Smooth muscle cell of the umbilical artery (primary cell): ENCODE measurements at places on chromosomes 12 and 14. TPM values are rescaled to one million over a fixed set of nuclear protein-coding genes. Genes with fewer than 3 reads are reported as not detected.

RPS6KA5 gene
- 0.30 and 0.46 TPM in 2 replicates for total RNA-seq

KRT73 gene
- total RNA-seq = not detected in 2 replicates

CCDC38 gene
- total RNA-seq = not detected in 2 replicates

GNG2 gene
- 31.2 and 37.1 TPM in 2 replicates for total RNA-seq
